ENCODE measurements at places on chromosomes 7 and 10.

GRCh38 chr7:28847176-28847575 is 111.0 kb downstream of the TRIL start:
- no peak for ATAC-seq

GRCh38 chr10:68902382-68902781 is 1.3 kb downstream of the DDX50 start:
- no peak for ATAC-seq

DNA sequence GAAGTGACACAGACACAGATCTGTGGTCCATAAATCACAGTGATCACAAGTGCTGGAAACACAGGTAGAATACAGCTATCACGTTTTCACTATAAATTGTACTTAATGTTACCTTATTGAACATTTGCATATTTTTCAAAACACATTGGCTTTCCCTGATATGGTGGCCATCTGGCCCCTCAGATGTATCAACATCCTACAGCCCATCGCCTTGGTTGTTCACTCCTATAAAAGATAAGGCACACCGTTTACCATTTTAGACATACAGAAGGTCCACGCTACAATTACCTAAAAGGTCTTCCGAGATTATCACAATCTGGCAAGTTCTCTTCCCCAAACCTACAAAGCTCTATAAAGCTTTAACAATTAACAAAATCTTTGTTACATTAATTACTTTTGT is 91.4 kb downstream of the SRPK2 start:
- ATAC-seq = no peak

GRCh38 chr10:86804805-86805204 is 48.4 kb downstream of the BMPR1A start:
- no peak for ATAC-seq

DNA sequence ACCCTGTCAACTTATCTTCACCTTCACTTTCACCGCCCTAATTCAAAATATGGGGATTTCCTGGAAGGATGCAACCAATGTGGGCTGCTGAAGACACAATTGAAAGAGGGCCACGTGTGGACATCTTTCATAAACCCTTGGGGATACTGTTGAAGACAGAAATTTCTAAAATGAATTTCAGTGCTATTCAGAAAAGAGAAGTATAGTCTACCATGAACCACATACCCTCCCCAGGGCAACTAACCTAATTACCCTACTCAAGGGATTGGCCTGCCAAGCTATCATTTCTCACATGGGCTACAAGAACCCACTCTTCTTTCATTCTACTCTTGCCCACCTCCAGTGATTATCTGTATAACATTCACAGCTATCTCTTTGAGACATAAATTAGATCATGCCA is 226.0 kb downstream of the PHTF2 start:
- ATAC-seq = no peak

DNA sequence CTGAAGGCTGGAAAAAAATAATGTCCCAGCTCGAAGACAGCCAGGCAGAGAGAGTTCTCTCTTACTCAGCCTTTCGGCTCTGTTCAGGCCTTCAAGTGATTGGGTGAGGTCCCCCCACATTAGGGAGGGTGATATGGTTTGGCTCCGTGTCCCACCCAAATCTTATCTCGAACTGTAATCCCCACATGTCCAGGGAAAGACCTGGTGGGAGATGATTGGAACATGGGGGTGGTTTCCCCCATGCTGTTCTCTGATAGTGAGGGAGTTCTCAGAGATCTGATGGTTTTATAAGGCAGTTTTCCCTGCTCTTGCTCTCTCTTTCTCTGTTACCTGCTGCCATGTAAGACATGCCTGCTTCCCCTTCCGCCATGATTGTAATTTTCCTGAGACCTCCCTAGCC is 36.6 kb upstream of the LEP start:
- no peak for ATAC-seq
